Effector CD4-positive, alpha-beta T cell (primary cell): ENCODE measurements at places on chromosomes 13 and 19.

GRCh38 chr13:59837101-59837500 lies 326.6 kb downstream of the DIAPH3 start:
- no peak for DNase-seq

- DNase-seq, result no peak
Observed at GRCh38 chr13:29877456-29878078, 27.1 kb upstream of the UBL3 start.

DNA sequence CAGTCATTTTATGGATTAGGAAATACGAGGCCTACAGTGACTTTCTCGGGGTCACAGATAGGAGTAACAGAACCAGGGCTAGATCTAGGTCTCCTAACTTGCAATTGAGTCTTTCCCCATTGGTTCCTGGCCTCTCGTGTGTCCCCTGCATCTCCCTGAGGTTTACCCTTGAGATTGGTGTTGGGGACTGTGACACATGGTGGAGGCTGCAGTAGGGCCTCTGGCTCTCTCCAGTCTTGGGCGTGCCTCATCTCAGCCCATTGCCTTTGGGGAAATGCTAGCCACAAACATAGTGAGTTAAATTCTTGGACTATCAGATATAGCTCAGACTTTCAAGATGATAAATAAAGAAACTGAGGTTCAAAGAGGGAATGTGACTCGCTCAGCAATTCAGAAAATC lies 212.1 kb downstream of the KCNRG start:
- DNase-seq, result no peak

GRCh38 chr13:20708216-20708615 lies 4.7 kb downstream of the IL17D start:
- DNase-seq, result no peak

DNA sequence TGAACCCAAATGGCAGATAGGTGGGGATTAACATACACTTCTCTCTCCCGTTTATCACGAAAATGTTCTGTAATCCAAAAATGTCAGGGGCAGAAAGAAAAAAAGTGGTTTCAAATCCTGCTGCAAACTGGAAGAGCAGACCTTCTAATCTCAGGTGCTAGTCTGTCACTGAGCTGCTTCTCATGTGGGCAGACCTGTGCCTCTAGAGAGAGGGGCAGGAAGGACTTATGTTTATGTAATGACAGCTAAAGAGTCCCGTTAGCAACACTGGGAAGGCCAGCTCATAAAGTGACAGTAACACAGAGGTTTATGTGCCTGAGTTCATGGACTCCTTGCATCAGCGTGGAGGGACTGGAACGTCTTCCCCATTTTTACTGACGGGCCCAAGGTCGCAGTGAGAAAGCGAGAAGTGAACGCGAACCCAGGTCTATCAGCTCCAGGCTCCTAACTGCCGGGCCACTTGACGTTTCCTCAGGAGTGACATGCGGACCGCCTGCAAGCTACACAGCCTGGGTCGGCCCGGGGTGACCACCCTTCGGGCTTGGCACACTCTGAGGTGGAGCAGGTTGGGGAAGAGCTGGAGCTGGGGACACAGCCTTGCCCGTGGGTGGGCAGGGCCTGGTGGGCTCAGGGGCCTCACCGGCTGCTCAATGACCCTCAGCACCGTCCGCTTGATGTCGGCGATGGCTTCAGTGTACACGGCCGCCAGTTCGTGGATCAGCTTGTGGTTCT lies 9.6 kb upstream of the RSPH6A start:
- no peak for DNase-seq

GRCh38 chr13:111640006-111640405 lies 319.6 kb downstream of the TEX29 start:
- DNase-seq, result no peak

DNA sequence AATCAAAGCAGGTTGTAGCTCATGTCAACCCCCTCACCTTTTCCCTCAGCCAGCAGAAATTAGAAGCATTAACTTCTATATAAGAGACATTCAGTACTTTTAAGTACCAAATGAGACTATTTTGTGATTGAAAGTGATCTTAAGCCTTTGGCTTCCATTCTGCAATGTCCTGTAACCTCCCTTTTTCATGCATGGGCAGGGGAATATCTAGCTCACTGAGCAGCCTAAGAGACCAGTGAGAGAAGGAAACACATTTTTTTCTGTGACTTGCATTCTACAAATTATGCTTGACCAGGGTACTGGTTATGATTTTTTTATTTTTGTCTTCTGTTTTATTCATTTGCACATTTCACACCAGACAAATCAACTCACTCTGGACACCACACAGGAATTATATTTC lies 369.6 kb downstream of the KCTD12 start:
- DNase-seq, result no peak

- DNase-seq, result no peak
Observed at GRCh38 chr19:54470991-54471782, 1.9 kb downstream of the CDC42EP5 start.

DNA sequence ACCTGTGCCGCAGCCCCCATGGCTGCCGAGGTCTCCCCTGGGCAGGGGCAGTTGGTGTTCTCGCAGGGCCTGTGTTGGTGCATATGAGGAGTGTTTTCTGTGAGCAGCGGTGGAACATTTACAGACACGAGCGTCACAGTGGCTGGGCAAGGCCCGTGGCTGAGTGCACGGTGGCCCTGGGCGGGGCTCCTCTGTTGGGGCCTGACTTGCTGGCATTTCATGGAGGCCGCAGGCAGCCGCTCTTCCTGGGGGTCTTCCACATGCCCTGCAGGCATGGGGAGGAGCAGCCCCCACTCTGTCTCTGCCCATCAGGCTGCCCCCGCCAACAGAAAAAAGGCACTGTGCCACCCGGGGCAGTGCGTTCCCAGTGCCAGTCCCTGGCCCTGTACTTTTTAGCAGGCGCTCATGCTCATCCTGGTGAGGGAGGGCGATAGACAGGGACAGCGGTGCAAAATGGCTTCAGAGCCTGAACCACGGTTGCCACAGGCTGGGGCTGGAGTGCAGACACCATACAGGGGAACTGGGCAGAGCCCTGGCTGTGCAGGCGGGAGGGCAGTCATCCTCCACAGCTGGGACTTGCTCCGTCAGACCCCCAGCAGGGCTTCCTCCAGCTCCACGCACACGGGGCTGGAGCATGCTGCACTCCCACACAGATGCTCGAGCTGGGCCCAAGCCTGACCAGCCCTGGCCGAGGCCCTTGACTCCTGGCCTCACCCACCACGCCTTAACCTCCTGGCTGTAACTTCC lies 23.5 kb downstream of the TFDP1 start:
- DNase-seq, result no peak

- no peak for DNase-seq
Observed at GRCh38 chr13:29677627-29678026, 82.1 kb upstream of the SLC7A1 start.

- DNase-seq, result no peak
Observed at GRCh38 chr13:84358601-84359000, 476.3 kb upstream of the SLITRK1 start.

- DNase-seq, result no peak
Observed at GRCh38 chr13:100707818-100708740, 33.5 kb upstream of the TMTC4 start.
